ENCODE measurements at places on chromosomes 13 and 19.

- no peak for DNase-seq
These were observed 9.2 kb upstream of the UBAC2 start for GRCh38 chr13:99191336-99191899.

GRCh38 chr19:47658431-47659348, 49.8 kb downstream of the BICRA start:
- no peak for DNase-seq

DNA sequence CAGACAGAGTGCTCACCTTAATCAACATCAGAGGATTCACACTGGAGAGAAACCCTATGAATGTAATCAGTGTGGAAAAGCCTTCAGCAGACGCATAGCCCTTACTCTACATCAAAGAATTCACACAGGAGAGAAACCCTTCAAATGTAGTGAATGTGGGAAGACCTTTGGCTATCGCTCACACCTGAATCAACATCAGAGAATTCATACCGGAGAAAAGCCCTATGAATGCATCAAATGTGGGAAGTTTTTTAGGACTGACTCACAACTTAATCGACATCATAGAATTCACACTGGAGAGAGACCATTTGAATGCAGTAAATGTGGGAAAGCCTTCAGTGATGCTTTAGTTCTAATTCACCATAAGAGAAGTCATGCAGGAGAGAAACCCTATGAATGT, 18.3 kb downstream of the ZNF527 start:
- no peak for DNase-seq

DNA sequence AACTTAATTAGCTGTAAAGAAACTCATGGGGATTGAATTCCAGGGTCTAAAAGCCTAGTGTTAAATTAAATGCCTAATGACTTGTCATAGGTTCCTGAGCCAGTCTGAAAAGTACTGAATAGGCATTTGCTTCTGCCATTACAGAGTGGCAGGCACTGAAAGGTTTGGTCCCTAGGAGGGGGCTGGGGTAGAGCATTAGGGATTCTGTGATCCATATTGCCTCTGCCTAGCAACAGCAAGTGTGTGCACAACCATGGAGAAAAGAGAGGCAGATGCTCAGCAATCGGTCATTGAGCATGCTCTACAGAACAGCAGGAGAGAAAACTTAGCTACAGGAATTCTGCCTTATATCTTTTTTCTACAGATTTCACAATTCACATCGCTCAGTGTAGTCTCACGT, 133.5 kb downstream of the TRPC4 start:
- DNase-seq, result no peak

DNA sequence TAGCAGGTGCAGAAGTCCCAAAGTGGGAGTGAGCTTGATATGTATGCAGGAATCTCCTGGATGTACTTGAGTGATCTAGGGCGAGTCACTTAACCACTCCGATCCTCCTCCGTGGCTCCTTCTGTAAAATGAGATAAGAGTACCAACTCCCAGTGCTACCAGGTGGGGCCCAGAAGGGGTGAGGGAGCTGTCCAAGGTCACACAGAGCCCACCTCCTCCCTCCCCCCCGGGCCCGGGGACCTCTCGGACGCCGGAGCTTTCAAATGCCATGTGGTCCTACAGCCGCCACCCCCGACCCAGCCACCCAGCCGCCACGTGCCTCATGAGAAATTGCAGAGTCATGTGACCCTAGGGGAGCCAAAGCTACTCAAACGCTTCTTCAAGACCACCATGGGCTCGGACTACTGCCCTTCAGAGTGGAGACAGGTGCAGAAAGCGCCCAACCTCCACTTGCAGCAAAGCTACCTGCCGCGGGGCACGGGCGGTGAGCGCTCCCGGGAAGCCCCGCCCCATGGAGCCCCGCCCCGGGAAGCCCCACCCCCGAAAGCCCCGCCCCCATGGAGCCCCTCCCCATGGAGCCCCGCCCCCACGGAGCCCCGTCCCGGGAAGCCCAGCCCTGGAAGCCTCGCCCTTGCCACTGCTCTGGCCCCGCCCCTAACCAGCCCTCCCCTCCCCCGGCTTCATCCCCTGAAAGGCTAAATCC, 10.1 kb upstream of the ZNF358 start:
- DNase-seq, result no peak

GRCh38 chr19:9917321-9917720, 19.0 kb downstream of the OLFM2 start:
- DNase-seq, result no peak

- no peak for DNase-seq
These were observed 11.2 kb downstream of the UNC13A start for GRCh38 chr19:17677002-17677401.

GRCh38 chr19:6455924-6456323, 3.7 kb downstream of the SLC25A23 start:
- no peak for DNase-seq

- no peak for DNase-seq
These were observed 23.1 kb downstream of the KLF2 start for GRCh38 chr19:16347706-16348105.

DNA sequence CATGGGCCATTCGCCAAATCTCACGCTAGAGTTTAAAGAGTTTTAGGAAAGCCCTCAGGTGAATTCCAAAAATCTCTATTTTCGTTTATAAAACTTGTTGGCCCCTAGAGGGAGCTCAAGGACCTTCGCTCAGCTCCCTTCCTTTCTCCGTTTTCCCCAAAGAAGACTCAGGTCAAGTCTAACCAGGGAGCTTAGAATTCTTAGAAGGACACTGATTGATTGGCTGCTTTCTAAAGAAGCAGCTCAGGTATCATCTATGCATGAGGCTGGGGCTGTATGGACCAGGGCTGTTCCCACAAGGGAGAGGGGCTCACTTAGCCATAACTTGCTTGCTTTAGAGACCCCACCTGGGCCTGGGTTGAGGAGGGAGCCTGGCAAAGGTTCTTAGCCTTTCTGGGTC, 20.5 kb downstream of the DZIP1 start:
- DNase-seq, result no peak
